ENCODE measurements at places on chromosomes 12 and 14.

- no peak for DNase-seq
Observed at GRCh38 chr14:91835920-91836843, 31.2 kb downstream of the TC2N start.

GRCh38 chr12:57134949-57135348, 6.7 kb downstream of the LRP1 start:
- no peak for DNase-seq

- no peak for DNase-seq
Observed at GRCh38 chr14:101624536-101624935, 63.2 kb downstream of the DIO3 start.

DNA sequence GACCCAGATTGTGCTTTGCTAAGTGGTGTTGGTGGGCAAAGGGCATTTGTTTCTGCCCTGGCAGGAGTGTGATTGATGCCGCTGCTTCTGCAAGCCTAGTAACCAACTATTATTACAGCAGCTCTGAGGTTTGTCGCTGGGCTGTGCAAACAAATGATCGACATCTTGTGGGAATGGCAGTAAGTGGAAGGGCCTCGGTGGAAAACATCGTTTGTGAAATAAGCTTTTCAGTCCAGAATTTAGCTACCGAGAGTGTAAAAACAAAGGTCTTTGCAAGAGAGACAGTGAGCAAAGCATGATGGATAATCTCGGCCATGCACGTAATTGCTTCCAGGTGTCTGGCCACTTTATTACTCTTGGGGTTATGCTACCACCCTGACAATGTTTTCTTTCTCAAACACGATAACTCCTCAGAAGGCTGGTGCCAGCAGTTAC, 397.7 kb upstream of the PRICKLE1 start:
- DNase-seq = no peak

DNA sequence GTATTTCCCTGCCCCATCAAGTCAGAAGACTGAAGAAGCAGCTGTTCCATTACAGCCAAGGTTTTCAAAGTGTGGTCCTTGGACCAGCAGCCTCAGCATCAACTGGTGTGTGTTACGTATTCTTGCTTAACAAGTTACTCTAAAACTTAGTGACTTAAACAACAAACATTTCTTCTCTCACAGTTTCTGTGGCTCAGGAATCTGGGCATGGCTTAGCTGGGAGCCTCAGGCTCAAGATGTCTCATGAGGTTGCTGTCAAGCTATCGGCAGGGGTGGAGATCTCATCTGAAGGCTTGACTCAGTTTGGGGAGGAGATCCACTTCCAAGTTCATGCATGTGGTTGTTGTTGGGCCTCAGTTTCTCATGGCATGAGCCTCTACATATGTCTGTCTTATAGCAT, 174.5 kb downstream of the KTN1 start:
- no peak for DNase-seq

Measured in AG09309 (cell line).